Globus pallidus (tissue), 1 donor: ENCODE measurements at places on chromosomes 1 and 21.

- no peak for DNase-seq
Observed at GRCh38 chr21:20698585-20698984, 299.6 kb upstream of the NCAM2 start.

- DNase-seq: no peak
Observed at GRCh38 chr1:147409886-147410285, 131.4 kb upstream of the BCL9 start.

DNA sequence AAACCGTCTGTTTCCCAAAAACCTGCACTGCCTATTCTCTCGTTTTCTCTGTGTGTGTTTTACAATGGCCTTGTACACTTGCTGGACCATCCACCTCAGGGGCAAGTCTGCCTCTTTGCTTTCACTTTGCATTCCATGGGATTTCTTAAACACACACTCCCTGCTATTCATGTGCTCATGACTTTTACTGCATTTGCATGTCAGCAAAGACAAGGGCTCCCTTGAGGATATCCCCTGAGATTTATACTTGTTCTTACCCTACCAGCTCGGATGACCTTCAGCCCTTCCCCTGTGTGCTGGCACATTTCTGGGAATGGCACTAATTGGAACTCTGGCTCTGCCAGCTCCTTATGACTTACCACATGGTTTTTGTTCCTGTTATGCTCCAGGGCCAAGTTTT, 386.9 kb downstream of the AMY1C start:
- DNase-seq: no peak

DNA sequence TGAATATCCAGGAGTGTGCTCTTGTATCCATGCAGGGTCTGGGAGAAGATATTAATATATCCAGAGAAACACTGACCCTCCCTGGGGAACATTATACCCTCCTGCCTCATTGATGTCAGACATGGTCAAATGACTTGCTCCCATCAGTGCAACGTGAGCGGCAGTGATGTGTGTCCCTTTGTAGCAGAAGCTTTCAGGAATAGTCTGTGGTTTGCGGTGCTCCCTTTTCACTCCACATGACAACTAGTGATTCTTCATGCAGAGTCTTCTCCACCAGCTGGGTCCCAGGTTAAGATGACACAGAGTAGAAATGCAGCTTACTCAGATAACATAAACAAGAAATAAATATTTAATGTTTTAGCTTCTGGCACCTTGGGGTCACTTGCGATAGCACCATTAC, 31.9 kb upstream of the LYPD8 start:
- DNase-seq: no peak

DNA sequence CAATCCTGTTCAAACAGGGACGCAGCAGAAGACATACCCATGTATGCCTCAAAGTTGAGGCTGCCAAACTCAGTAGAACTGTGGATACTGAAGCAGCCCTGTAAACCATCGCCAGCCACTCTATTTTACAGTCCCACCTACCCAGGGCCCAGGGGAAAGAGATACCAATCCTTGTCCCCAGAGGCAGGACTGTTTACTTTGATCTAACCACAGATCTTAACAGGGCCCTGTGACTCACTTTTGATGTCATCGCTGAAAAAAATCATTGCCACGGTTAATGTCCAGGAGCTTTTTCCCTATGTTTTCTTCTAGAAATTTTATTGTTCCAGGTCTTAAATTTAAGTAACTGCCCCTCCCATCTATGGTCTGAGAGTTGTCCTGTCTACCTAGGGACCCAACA, 538.4 kb upstream of the NCAM2 start:
- no peak for DNase-seq

DNA sequence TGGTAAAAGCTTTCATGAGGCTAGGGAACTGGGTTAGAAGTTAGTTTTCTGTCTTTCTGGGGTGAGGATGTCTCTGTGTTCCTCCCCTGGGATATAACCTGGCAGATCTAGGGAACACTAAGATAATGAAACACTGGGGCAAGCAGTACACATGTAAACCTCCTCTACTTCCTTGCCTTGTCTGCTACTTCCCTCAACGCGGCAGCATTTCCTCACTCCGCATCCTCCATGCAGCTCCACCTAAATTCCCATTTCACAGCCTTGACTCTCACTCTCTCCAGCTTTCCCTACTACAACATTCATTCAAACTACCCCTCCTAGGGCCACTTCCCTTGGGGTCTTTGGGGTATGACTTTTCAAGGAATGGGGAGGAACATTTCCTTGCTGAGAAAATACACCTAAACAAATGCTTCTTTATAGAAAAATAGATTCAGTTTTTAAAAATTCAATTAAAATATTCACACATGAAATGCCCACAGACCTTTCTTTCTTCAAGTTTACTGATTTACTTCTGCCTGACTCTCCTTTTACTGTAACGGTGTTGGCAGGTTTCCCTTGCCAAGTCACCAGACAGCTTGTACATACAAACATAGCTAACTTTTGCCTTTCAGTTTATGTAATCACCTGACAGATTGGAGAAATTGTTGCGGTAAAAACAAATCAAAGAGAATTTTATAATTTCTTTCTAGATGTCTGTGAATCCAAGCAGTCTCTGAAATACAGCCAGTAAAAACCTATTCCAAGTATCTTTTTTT, 90.1 kb downstream of the TNFSF18 start:
- DNase-seq: no peak

DNA sequence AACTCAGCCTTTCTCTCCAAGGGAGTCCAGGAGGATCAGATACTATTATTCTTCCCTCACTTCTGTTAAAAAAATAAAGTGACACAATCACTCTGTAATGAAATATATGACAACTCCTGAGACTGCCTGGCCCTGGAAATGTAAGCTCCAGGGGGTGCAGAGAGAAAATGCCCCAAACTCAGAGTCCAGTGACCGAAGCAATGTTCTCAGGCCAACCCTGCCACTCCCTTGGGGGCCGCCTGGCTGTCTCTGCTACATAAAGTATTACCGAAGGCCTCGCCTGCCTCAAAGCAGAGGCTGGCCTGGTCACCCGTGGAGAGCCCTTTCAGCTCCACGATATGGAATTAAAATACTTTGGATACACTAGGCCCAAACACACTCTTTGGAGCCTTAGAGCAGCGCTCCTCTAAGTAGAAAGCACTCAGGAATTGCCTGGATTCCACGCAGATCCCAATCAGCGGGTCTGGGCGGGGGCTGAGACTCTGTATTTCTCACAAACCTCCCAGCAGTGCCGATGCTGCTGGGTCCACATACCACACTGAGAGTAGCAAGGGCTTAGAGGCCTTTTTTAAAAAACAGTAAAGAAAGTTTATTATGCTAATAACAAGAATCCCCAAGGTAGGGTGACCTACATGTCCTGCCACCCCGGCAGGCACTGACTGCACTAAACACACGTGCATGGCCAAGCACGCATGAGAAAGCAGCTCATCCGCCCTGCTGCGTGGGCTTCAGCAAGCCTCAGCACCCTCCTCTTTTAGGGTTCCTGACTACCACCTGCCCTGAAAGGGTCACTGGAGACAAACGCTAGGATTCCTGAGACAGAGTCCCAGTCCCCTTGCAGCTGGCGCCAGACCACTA, 31.1 kb downstream of the TMCO4 start:
- no peak for DNase-seq

GRCh38 chr1:194931166-194931565, 1677.1 kb downstream of the KCNT2 start:
- DNase-seq: no peak

DNA sequence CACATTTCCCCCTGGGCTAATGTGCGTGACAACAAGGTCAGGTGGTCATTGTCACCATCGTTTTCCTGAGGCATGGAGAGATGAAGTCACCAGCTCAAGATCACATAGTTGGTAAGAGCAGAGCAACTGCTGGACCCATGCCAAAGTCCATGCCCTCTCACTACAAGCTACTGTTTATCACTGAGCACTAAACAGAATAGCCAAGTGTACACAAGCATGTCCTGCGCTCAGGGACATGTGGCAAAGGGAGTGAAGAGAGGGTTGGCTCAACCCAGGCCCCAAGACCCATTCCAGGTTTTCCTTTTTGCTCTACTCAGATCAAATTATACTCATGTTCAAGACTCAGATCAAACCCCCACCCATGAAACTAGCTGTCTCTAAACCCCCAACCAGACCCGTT, 20.8 kb downstream of the LRRC52 start:
- no peak for DNase-seq

DNA sequence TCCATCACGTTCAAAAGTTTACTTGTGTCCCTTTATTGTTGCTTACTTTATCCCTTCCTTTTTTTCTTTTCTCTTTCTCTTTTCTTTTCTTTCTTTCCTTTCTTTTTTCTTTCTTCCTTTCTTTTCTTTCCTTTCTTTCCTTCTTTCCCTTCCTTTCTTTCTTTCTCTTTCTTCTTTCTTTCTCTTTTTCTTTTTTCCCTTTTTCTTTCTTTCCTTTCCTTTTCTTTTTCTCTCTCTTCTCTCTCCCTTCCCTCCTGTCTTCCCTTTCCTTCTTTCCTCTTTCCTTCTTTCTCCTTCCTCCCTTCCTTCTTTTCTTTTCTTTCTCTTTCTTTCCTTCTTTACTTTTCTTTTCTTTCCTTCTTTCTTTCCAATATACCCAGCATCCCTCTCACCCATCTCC, 391.2 kb downstream of the DPYD start:
- no peak for DNase-seq

GRCh38 chr1:172561252-172561651, 28.3 kb downstream of the SUCO start:
- no peak for DNase-seq

DNA sequence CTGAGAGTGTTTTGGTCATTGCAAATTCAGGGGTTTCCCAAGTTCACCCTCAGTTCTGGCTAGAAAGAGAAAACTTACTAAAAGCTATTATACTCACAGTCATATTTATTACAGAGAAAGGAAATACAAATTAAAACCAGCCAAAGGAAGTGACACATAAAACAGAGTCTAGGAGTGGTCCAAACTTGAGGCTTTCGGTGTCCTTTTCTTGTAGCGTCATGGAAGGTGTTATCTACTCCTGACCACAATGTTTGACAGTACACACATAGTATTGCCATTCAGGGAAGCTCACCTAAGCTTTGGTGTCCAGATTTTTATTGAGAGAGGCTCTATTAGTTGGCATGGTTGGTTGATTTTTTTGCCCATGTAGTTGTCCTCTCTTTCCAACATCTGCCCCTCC, 59.0 kb downstream of the SLC35A3 start:
- no peak for DNase-seq

DNA sequence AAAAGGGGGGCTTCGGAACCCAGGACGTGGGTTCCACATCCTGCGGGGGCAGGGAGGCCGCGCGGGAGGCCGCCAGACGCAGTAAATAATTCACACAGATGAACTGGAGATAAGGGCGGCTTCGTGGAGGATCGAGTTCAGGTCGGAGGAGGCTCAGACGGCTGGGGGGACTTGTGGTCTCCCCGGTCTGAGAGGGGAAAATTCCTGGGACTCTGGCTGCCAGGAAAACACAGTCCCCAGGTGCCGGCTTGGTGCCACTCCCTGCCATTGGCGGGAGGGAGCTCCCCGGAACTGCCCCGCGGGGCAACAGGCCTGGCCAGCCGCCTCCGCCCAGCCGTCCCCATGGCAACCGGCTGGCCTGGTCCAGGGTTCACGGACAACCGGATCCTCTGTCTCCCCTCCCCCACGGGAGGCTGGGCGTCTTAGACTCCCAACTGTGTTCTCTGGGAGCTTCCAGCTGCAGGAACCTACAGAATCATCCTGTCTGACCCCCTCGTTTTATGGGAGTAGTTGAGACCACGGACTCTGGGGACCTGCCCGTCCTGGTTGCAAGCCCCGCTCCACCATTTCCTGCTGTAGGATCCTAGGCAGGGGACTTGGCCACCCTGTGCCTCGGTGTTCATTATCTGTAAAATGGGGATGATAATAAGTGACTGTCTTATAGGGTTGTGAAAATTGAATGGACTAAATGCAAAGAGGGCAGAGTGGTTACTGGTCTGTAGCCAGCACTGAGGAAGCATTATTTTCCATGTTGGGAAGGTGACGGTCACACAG, 9.6 kb downstream of the CAMK2N1 start:
- DNase-seq: peak; percentile 88

DNA sequence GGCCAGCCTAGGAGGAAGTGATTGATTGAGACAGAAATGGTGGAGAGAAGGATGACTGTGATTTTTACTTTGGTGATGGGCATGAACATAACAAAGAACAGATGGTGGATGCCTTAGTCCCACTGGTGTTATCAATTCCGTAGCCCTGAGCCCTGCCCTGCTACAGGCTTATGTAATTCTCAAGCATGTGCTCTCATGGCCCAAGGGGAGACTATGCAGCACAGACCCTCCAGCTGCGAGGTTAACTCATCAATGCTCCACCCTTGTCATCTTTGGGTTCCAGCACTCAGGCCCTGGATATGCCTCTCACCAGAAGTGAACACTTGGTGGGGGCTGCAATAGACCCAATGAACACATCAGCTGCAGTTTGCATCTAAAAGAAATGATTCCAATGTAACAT, 62.7 kb upstream of the LRRC8D start:
- no peak for DNase-seq

DNA sequence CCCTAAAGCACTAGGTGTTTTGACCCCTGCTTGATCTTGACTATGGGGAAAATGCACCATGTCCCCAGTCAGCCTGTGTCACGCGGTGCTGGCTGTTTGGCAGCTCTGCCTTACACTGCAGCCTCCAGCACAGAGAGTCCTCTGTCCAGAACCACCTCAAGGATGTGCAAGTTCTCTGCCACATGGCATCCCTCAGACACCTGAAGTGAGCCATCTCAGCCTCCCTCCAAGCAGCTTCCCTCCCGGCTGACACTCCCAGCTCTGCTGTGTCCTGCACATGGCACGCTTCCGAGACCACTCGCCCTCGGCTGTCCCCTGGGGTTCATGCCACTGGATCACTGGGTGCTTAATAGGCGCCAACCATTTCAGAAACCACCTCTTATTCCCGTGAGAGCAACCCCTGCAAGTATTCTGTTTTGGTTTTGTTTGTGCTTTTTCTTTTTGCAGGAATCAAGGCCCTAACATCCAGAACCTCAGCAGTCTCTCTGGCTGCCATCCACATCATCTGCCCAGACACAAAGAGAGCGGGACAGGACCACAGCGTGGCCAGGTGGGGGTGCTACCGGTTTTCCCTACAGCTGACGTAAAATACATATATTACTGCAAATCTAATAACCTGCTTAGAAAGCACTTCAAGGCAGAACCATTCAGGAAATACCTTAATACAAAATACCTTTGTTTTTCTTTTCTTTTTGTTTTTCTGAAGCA, 45.7 kb downstream of the CAPZB start:
- DNase-seq: peak; percentile 81

DNA sequence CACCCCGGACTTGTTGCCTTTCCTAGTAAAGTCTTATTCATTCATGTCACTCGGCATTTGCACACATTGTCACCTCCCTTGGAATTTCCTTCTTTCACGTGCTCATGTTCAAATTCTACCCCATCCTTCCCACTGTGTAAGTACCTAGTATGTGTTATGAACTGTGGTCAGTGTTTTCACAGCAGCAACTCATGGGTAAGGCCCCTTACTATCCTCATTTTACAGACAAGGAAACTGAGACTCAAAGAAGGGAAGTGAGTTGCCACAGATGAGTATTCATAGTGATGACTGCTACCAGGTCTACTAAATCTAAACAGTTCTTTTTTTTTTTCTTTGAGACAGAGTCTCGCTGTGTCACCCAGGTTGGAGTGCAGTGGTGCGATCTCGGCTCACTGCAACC, 10.5 kb downstream of the CITED4 start:
- no peak for DNase-seq
